Renal pelvis (tissue), 12 donors: ENCODE measurements at places on chromosomes 1 and 21.

- DNase-seq, result no peak
Measured at GRCh38 chr1:242017580-242018233, 18.8 kb upstream of the MAP1LC3C start.

- no peak for DNase-seq
Measured at GRCh38 chr1:109756848-109757521, 6.7 kb downstream of the EPS8L3 start.

DNA sequence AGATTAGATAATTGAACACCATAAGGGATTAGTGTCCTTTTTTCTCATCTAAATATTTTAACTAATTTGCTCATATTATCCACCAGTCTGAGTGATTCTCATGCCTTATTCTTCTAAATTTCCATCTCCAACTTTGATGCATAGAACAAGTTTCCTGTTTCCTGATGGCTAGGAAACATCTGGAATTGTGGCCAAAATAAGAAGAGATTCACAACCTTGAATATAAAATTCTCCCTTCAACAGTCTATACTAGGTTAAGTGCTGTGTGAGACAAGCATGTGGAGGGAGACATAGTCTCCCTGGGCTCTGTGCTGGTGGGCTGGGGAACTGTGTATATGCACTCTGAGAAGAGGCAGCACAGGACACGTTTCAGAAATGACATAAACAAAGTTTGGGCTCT is 21.6 kb upstream of the ROR1 start:
- no peak for DNase-seq

DNA sequence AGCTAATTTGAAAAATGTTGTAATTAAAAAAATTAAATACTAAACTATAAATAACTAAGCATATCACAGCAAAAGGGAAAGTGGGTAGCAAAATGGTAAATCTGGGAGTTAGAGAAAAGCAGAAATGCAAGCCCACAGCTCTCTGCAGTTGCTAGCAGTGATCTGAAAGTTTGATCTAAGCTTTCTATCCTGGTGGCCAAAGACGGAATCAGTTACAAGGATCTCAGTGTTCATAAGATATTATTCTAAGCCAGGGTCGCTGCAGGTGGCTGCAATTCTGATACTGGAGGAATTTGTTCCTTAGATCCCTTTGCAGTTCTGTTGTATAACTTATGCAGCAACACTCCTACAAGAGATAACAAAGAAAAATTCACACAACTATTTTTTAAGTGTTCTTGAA is 363.7 kb downstream of the SETD4 start:
- no peak for DNase-seq

- DNase-seq, result no peak
Measured at GRCh38 chr21:14313300-14313699, 69.6 kb downstream of the HSPA13 start.
